RCC 7860 (cell line): ENCODE measurements at places on chromosomes 11 and 22.

- DNase-seq = no peak
These were observed 167.4 kb downstream of the BRD1 start for GRCh38 chr22:49660321-49660720.

- no peak for DNase-seq
These were observed 110.8 kb downstream of the ARHGAP8 start for GRCh38 chr22:44862981-44863860.

- no peak for DNase-seq
These were observed 1.4 kb upstream of the LIF start for GRCh38 chr22:30247974-30248373.

DNA sequence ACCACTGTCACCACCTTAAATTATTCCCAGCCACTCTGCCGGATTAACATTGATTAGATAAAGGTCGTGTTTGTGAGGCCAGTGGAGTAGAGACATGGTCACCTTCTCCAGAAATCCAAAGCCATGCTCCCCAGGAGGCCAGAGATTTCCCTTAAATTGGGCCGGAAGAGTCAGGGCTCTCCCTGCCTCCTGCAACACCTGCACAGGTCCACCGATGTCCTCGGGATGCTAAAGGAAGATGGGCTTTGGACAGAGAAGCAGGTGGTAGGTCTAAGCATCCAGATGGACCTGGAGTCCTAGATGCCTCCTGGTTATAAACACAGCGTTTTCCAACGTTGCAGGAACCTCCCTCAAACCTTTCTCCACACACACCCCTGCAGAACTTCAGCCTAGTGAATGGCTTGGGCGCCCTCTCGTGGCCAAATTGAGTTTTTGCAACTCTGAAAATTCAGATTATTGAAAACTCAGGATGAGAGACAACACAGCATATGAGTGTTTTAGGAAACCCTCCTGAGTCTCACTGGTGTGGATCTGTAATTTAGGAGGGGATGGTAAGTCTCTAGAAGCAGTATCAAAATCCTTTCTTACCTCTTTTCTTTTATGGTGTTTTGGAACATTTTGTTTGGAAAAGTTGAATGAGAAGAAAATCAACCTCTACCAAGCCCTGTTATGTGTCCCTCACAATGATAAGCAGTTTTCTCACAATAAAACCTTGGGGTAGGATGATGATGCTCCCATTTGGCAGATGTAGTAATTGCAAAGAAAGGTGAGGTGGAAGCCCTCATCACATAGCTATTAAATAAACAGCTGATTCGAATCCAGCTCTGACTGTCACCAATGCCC lies 109.6 kb downstream of the RRAS2 start:
- peak; percentile 34 for DNase-seq

GRCh38 chr11:131582021-131582525 lies 211.7 kb downstream of the NTM start:
- no peak for DNase-seq

- no peak for DNase-seq
These were observed 62.5 kb downstream of the TCF20 start for GRCh38 chr22:42207918-42208317.

GRCh38 chr11:119363851-119364590 lies 17.5 kb downstream of the USP2 start:
- DNase-seq = no peak

DNA sequence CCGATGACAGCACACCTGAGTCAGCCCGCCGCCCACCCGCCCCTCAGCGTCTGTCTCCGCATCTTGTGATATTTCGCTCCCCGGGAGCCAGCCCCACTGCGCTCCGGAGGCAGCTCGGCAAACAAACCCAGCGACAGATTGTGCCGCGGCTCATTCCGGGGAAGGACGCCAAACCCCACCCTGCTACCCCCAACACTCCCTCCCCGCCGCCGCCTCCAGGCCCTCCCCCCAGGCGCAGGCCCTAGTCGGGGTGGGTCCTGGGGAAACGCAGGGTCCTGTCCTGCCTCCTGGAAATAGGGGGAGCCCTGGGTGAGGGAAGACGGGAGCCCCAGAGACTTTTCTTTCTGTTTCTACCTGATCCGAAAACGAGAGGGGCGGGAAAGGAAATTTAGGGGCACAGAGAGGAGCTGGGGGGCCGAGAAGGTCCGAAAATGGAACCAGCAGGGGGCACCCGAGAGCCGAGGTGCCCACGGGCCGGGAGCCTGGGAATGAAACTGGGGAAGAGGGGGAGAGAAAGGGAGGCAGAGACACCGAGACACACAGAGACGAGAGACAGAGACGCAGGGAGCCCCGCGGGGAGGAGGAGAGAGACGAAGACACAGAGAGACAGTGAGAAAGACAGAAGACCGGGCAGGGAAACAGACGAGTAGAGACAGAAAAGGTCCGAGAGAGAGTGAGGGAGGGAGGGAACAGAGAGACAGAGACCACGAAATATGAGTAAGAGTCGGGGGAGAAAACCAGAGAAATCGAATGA lies 1.7 kb upstream of the RTN4RL2 start:
- no peak for DNase-seq

GRCh38 chr11:105670811-105671210 lies 60.9 kb downstream of the GRIA4 start:
- no peak for DNase-seq

DNA sequence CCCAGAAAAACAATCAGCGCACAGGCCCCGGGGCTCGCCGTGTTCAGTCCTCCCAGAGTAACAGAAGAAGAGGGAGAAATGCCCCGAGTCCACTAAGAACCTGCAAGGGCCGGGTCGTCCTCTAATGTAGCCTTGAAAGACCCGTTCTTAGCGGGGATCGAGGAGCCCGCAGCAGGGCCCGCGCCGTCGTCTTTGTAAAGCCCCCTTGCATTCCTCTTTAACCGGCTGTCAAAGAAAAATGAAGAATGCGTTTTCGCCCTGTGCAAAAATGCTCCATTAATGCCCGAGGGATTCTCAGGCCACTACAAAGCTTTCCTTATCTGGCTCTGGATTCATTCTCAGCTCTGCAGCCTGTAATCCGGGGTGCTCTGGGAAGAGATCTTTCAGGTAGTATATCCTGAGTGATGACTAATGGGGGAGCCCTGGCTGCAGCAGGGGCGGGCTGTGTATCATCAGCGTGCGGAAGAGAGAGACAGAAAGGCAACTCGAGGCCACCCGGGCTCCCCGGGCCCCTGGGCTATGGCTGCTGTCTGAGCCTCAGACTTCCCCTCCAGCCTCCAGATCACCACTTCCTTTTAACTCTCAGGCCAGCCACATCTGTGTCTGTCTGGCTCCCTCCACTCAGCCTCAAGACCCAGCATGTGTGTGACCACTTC lies 78.2 kb downstream of the FBLN1 start:
- no peak for DNase-seq

DNA sequence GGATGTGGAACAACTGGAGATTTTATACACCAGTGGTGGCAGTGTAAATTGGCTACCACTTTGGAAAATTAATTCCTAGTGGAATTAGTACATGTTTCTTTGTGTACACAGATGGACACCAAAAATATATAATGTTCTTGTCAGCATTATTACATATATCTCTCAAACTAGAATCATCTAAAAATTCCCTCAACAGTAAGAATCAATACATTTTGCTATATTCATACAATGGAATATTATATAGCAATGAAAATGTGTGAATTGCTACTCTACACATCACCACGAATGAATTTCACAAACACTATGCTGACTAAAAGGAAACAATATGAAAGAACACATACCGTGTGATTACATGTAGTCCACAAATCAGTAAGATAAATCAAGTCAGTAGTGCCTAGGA lies 33.9 kb downstream of the CCDC90B start:
- DNase-seq = no peak

- DNase-seq = no peak
These were observed 2.5 kb upstream of the MIF start for GRCh38 chr22:23891726-23892125.

- DNase-seq = no peak
These were observed 23.6 kb downstream of the SLC5A12 start for GRCh38 chr11:26698224-26698623.

- DNase-seq = no peak
These were observed 129.4 kb downstream of the OSBP2 start for GRCh38 chr22:30824096-30824495.
